NK-92 treated with Interleukin-12 subunit alpha and Interleukin-12 subunit beta, amount 100 ng/mL, for 24 hours (cell line): ENCODE measurements at places on chromosomes 2 and 18.

- no peak for DNase-seq
Measured at GRCh38 chr2:224837558-224837957, 121.4 kb upstream of the CCDC195 start.

DNA sequence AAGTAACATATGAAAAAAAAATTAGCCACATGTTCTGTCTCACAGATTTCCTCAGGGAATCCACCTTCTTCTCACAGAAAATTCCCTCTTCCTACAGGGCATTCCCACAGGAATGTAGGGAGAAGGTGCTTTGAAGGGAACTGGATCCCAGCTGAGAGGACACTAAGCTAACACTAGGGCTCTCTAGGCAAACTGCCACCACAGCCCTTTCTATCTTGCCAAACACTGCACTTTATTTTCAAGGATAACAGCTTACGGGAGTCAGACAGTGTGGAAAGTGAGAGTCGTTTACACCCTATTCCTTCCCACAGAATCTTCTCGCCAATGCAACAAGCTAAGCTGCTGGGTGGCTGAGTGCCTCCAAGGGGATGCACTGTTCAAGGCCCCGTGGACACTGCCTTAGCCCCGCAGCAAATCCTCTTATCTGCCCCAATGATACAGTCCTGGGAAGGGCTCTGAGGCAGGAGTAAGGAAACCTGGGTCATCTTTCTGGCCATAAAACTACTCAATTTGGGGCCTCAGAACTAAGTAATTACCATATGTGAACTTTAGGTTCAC lies 76.9 kb downstream of the CCDC93 start:
- DNase-seq, result no peak

DNA sequence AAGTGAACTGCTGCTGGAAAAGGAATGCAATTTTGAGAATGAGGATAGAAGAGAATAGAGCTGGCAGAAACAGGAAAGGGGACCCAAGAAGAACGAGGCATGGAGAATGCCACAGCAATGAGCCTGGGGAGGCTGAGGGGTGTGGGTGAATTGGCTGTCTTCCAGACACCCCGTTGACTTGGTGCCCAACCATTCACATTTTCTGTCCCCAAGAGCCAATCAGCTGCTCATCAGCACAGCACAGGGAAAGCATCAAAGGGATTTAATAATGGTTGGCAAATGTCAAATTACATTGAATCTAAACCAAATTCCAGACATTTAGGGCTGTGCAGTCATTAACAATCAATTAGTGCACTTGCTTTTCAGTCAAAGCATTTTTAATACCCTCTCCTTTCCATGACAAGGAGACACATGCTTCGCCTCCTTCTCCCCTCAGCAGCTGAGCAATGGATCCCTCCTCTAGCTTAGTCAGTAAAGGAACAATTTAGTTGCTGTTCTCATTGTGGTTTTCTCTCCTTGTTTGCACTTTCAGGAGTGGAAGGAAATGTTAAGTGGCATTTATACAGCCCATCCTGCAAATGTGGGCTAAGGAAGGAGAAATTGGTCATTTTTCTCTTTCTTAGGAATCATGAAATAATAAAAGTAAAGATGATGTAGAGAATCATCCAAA lies 98.8 kb downstream of the KLF7 start:
- no peak for DNase-seq

DNA sequence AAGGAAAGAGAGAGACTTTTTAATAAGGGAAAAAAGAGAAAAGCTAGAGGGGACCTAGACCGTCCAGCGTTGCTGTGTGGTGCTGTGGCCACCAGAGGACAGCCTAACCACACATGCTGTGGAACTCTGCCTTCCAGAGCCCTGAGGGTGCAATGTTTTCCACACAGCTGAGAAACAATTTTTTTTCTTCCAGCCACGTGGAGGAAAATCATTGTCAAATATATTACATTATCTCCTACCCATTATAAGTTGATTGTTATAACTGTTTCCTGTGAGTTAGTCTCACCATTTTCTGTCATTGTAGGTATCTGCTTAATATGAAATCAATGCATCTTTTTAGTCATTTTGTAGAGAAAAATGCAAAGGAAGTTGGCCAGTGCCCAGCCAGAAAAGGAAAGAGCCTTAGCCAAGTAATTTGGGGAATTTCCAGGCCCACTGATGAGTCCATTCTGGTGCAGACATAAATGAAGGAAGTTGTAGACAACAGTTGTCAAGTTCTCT lies 5.9 kb upstream of the MRPL19 start:
- DNase-seq, result peak; percentile 16

DNA sequence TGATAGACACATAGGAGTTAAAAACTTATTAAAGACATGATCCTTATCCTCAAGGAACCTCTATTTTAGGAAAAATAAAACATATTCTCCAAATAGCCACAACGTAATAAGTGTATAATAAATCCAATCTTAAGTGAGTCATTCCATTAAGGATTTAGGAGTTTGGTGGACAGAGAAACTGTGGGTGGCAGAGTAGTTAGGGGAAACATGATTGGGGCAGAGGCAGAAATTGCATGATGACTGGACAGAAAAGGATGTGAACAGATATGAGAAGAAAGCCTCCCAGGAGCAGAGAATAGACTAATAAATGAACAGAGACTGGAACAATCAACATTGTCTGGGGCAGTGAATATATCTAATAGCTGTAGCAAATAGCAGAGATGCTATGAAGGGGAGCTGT lies 48.1 kb upstream of the SIGLEC15 start:
- DNase-seq, result no peak

DNA sequence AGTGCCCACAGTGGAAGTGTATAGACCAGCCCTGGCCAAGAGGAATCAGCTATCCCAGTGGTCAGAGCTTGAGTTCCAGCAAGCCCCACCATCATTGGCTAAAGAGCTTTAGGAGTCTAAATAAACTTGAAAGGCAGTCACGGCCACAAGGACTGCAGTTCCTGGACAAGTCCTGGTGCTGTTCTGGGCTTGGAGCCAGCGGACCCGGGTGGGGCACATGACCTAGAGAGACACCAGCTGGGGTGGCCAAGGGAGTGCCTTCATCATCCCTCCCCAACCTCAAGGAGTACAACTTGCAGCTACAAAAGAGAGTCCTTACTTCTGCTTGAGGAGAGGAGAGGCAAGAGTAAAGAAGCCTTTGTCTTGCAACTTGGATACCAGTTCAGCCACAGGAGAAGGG lies 439.8 kb upstream of the TMEFF2 start:
- no peak for DNase-seq

GRCh38 chr18:79910563-79911343 lies 40.7 kb downstream of the SLC66A2 start:
- no peak for DNase-seq
